ENCODE measurements at places on chromosomes 7 and 10. TPM values are rescaled to one million over a fixed set of nuclear protein-coding genes. Genes with fewer than 3 reads are reported as not detected.

TAS2R41 gene
- total RNA-seq: 0.46 TPM

FGFR2 gene
- total RNA-seq: 0.70 TPM

SKIDA1 gene
- total RNA-seq: 0.57 TPM

ZNF239 gene
- 5.5 TPM for total RNA-seq

DYDC2 gene
- total RNA-seq: not detected

KLF14 gene
- total RNA-seq: not detected

NPSR1 gene
- total RNA-seq: not detected

ABCA13 gene
- not detected for total RNA-seq

ANXA8L1 gene
- total RNA-seq: not detected

ASZ1 gene
- total RNA-seq: not detected

STEAP1B gene
- 0.28 TPM for total RNA-seq

PTF1A gene
- not detected for total RNA-seq

ATRNL1 gene
- not detected for total RNA-seq

JCAD gene
- total RNA-seq: not detected

TPK1 gene
- 20.0 TPM for total RNA-seq

TPST1 gene
- total RNA-seq: 4.3 TPM
